ENCODE measurements at places on chromosomes 5 and 9.

DNA sequence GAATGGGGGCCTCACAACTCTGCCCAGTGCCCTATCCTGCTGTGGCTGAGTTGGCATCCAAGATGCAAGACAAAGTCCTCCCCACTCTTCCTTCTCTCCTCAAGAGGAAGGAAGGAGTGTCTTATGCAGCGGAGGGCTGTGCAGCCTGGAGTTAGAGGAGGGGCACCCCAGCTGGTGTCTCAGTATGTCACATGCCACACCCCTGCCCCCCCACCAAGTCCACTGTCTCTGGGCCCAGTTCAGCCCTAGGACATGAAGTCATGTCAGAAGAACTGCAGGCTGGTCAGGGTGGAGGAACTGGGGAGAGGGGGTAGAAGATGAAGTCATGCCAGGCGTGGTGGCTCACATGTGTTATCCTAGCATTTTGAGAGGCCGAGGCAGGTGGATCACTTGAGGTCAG is 28.0 kb upstream of the SLC28A3 start:
- no peak for DNase-seq

DNA sequence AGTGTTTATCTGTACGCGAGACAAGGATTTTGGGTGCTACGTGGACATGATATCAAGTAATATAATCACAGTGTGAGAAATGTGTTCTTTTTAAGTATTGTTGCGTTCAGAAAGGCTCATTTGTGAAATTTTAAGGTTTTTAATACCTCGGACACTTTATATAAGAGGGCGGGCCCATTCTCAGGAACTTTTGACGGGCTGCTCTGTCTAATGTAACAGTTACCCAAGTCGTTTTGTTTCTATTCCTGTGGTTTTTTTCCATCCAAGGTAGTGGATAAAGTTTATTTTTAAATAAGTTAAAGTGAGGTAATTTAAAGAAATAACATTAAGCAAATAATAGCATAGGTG is 525 bp downstream of the SRP19 start:
- no peak for DNase-seq

DNA sequence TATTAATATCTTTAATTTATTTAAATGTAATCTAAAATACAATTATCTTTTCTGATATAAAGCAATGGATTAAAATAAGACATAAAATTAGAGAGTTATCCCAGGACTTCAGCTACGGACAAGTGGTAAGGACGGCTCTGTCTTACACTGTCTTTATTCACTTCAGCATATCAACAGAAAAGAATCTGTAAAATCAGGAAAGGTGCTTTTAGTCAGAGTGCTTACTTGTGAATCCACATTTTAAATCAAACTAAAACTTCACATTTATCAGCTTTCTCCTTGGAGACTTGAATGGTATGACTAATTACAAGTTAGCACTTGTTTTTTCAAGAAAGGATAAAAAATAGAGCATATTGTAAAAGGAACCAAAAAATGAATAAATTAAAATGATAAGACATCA is 39.3 kb downstream of the ST8SIA4 start:
- no peak for DNase-seq

GRCh38 chr9:38061326-38061977 is 7.6 kb downstream of the SHB start:
- no peak for DNase-seq

DNA sequence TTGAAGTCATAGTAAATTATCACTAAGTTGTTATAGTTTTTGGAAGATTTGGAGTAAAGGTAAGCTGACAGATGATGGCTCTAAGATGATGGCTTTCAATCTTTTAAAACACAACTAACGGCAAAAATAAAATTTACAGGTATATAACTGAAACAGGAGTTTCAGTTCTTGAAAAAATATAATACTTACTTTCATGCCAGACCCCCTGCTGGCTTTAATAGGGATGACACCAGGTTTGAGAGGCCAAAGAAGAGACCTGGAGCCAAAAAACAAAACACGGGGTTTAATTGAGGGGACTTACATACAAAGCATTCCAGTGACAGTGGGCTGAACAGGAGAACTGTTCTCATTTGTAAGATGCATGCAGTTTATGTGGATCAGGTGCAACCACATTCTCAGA is 301.7 kb upstream of the PCSK5 start:
- no peak for DNase-seq

DNA sequence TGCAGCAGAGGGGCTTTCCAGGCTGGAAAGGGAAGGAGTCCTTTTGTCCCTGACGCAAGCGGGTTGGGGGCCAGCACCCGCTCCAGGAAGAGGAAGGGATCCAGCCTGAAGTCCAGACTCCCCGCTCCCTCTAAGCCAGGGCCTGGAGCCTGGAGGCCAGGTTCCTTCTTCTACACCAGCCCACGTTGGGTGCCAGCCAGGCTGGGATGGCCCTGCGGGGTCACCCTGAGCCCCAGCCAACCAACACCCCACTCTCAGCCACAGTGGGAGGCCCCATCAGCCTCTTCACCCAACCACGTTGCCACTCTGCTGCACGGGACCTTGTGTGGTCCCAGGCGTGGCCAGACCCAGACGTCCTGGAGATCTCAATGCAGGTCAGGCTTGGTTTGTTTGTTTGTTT is 970 bp upstream of the FUT7 start:
- no peak for DNase-seq

DNA sequence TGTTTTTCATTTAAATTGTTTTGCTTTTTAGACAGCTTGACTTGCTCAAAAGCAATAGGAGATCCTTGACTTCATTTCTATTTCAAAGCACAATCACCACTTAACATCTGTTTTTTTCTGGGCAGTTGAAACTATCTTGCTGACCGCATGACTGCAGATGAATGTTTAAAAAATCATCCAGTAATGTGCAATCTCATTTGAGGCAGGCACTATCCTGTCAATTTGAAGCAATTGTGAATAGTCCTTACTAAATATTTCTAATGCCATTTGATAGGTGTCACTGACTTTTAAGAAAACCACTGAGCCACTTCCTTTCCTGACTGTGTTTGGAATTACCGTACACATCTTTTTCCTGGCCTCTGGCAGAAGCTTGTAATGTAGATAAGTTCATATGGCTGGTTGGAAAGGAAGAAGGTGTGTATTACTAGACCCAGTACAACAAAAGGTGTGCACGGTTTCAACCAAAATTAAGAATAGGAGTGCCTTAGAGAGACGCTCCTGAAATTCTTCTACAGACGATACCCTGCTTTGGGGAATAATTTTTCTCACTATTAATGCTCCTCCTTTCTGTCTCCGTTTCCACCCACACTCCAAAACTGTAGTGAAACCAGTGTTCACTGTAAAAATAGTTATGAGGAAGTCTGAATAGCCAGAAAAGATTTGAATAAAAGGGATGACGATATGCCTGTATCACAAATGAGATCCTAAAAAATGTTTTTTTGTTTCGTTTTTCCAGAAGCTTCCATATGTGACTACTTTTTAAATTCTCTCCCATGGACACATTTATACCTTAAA is 136.7 kb upstream of the MOCS2 start:
- no peak for DNase-seq

- no peak for DNase-seq
Observed at GRCh38 chr9:95007226-95007869, 280.8 kb downstream of the AOPEP start.

GRCh38 chr9:110050925-110051355 is 157.0 kb downstream of the C9orf152 start:
- no peak for DNase-seq

DNA sequence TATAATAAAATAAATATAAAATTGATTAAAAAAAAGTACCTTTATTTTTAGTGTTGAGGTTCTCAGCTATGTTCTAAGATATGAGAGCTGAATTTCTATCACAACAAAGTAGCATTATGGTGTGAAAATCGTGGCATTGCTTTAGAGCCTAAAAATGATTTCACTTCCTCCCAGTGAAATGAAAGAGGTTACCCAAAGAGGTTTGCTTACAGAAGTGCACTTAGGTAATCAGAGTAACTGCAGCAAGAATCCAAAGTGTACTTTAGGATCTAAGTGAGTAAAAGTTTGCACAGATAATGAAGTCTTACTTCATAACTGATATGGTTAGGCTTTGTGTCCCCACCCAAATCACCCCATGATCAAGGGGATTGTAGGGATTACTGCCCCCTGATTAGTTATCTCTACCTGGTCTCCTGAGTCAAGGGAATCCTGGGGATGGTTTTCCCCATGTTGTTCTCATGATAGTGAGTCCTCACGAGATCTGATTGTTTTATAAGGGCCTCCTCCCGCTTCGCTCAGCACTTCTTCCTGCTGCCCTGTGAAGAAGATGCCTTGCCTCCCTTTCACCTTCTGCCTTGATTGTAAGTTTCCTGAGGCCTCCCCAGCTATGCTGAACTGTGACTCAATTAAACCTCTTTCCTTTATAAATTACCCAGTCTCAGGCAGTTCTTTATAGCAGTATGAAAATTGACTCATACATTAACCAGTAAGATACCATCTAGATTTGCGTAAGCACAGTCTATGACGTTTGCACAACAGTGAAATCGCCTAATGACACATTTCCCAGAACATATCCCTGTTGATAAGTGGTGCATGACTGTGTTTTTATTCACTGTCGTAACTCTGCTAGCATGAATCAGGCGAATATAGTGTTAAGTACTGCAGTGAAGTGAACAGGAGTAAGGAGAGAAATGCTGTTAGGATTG is 40.3 kb upstream of the LRRC70 start:
- no peak for DNase-seq

DNA sequence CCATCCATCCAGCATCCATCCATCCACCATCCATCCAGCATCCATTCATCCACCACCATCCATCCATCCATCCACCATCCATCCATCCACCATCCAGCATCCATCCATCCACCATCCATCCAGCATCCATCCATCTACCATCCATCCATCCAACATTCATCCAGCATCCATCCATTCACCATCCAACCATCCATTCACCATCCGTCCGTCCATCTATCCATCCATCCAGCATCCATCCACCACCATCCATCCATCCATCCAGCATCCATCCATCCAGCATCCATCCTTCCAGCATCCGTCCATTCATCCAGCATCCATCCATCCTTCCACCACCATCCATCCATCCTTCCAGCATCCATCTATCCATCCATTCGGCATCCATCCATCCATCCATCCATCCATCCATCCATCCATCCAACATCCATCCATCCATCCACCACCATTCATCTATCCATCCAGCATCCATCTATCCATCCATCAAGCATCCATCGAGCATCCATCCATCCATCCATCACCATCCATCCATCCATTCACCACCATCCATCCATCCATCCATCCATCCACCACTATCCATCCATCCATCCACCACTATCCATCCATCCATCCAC is 32.4 kb upstream of the WDR5 start:
- DNase-seq = no peak

DNA sequence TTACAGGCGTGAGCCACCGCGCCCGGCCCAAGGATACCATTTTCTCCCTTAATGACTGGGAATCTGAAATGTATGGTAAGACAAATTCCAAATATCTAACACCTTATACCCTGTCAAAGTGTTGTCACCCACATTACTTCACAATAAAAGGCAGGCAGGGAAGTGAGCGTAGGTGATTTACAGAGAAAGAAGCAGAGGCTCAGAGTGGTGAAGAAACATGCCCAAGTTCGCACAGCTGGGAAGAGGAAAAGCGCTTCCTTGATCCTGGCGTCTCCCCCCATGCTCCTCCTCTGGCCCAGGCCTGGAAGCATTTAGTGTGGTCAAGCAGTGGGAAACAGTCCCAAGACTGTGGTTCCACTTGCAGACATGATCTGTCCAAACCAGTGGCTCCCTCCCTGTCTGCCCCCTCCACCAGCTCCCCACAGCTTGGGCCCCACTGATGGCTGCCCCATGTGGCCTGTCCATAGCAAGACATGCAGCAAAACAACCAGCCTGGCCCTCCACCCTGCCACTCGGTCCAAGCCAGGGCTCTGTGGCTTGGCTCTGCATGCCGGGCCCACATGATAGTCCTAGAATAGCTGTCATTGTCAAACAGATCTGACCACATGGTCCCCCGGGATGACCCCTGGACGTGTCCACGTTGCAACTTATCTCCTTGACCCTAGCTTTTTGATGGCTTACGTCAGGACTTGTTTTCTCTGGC is 107.2 kb downstream of the TTLL11 start:
- DNase-seq = no peak

DNA sequence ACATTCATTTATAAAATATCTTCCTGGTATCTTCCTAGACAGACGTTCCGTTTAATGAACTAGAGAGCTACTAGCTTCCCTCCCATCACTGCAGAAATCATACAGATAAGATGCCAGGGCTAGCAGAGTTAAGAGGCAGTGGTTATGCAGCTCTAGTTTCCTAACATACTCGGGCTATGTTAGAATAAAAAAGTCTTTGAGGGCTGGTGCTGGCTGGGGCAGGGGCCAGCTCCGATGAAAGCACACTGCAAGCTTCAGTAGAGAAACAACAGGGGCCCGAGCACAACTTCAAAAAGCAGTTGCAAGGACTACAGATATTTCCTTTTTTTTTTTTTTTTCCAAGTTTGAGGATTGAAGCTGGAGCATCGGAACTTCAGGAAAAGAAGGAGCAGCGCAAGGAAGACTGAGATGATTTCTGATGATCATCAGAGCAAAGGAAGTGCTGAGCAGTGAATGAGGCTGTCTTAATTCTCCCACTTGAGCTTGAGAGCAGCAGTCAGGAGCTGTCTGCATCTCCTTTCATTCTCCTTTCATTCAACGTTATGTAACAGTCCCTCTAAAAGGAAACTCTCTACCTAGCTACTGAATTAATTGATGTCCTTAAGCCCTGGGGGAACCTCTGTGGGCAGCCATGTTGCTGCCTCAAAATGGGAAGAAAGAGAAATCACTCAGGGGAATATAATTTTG is 47.6 kb upstream of the ADCY2 start:
- no peak for DNase-seq

- no peak for DNase-seq
Observed at GRCh38 chr5:172939071-172939470, 20.2 kb upstream of the RPL26L1 start.

DNA sequence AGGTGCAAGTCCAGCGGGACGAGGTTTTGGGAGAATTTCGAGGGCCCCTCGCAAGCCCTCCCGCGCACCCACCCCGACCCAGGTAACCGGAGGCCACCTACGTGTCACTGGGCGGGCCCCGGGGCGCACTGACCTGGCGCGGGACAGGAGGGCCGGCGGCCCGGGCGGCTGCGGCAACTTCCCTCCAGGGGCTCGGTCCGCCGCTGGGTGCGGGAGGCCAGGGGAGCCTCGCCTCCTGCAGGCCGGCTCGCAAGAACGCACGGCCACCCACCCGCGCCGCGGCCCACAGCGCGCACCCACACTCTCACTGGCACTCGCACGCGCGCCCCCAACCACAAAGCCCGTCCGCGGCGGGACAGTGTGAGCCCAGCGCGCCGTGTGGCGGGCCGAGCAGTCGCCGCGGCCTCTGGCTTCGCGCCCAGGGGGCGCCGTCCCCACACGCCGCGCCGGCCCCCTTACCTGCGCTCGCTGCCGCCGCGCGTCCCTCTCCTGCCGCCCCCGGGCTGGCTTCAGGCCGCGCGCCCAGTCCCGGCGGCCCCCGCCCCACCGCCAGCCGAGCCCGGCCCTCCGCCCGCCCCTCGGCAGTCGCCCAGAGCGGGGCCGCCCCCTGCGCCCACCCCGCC is 451 bp downstream of the LPAR1 start:
- no peak for DNase-seq

Measured in muscle of arm (tissue), 14 donors.